Osteocyte (in vitro differentiated cells): ENCODE measurements at places on chromosomes 13 and 19. TPM values are rescaled to one million over a fixed set of nuclear protein-coding genes. Genes with fewer than 3 reads are reported as not detected.

- H3K36me3 ChIP-seq, result peaks cover 6% of the 10 kb centered on the region
- peak overlapping the region; percentile 94 for H3K27ac ChIP-seq
- H3K4me3 ChIP-seq, result peak overlapping the region; percentile 61
- DNase-seq, result peak; percentile 89
- H3K4me1 ChIP-seq, result peaks cover 71% of the 10 kb centered on the region
Observed at GRCh38 chr19:5035793-5036697, 67.1 kb downstream of the KDM4B start.

The MYO1F gene
- 0.31 and 0.43 TPM in 2 replicates for total RNA-seq

DNA sequence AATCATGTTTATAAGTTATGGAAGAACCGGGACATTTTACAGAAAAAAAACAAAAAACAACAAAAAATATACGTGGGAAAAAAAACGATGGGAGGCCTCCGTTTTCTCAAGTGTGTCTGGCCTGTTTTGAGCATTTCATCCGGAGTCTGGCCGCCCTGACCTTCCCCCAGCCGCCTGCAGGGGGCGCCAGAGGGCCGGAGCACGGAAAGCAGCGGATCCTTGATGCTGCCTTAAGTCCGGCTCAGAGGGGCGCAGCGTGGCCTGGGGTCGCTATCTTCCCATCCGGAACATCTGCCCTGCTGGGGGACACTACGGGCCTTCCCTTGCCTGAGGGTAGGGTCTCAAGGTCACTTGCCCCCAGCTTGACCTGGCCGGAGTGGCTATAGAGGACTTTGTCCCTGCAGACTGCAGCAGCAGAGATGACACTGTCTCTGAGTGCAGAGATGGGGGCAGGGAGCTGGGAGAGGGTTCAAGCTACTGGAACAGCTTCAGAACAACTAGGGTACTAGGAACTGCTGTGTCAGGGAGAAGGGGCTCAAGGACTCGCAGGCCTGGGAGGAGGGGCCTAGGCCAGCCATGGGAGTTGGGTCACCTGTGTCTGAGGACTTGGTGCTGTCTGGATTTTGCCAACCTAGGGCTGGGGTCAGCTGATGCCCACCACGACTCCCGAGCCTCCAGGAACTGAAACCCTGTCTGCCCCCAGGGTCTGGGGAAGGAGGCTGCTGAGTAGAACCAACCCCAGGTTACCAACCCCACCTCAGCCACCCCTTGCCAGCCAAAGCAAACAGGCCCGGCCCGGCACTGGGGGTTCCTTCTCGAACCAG lies 1.8 kb upstream of the APOE start:
- H3K27me3 ChIP-seq, result peaks cover 3% of the 10 kb centered on the region
- H3K27ac ChIP-seq, result no peak overlapping the region
- peaks cover 9% of the 10 kb centered on the region for H3K36me3 ChIP-seq
- peak; percentile 93 for DNase-seq
- H3K4me1 ChIP-seq, result peaks cover 19% of the 10 kb centered on the region

- no peaks in the 10 kb centered on the region for H3K4me1 ChIP-seq
- H3K27me3 ChIP-seq, result no peaks in the 10 kb centered on the region
- no peak overlapping the region for H3K4me3 ChIP-seq
- DNase-seq, result no peak
- no peaks in the 10 kb centered on the region for H3K36me3 ChIP-seq
Observed at GRCh38 chr13:87878706-87879105, 207.5 kb downstream of the SLITRK5 start.

DNA sequence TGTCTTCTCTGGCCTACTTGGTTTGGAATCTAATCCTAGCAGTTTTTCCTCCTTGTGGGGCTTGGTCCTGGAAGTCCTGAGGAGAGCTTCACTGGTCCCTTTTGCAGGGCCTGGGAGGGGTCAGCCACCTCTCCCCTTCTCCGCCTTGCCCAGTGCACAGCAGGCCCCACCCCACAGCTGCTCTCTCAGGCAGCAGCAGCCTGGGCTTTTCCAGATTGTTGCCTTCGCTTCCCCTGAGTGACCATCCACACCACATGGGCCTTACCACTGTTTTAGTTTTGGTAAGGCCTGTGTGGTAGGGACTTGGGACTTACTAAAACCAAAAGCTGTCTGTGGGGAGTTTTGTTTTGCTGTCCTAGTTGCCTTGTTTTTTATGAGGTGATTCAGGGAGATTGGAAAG lies 11.5 kb downstream of the MPHOSPH8 start:
- no peak for DNase-seq
- H3K27me3 ChIP-seq, result no peaks in the 10 kb centered on the region
- H3K27ac ChIP-seq, result no peak overlapping the region
- peaks cover 46% of the 10 kb centered on the region for H3K36me3 ChIP-seq
- H3K4me3 ChIP-seq, result no peak overlapping the region
- H3K4me1 ChIP-seq, result no peaks in the 10 kb centered on the region

The F10 gene
- total RNA-seq, result 1.8 and 2.0 TPM in 2 replicates

DNA sequence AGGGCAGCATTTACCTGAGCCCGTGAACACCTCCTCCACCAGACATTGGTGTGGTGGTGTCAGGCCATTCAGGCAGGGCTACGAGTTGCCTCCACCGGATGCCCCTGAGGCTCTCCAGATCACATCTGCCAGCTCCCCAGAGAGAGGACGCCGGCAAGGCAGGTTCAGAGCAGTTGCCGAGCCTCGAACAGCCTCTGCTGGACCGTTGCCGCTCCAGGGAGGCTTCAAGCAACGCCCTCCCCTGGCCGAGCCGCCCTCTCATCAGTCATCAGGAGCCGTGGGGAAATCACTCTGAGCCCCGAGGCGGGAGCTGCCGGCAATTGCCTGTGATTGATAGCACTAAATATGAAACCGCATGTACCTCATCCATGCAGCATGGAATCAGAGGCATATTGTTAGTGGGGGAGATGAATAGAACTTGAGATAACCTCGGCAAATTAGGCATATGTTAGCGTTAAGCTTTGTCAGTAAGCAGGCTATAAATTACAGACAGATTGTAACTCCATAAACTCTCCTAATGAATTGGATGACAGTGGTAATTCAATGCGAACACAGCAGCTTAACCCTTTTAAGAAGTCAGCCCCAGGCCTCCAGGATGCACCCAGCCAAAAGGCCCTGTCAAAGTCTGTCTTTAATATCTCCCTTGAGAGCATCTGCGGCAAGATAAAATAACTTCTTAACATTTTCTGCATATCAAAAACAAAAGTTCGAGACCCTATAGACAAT lies 29.8 kb upstream of the SPACA7 start:
- H3K27ac ChIP-seq, result no peak overlapping the region
- no peaks in the 10 kb centered on the region for H3K36me3 ChIP-seq
- H3K4me1 ChIP-seq, result no peaks in the 10 kb centered on the region
- H3K27me3 ChIP-seq, result peaks cover 13% of the 10 kb centered on the region

GRCh38 chr19:57830071-57830602 lies at the start of gene ZNF587B:
Gene ZNF587B (plus strand): TSS chr19:57830299. CDS start chr19:57830529, 230 bp downstream.
- no peaks in the 10 kb centered on the region for H3K27me3 ChIP-seq
- peak within 1 kb of the TSS; percentile 93 for H3K27ac ChIP-seq
- peaks cover 28% of the 10 kb centered on the region for H3K4me1 ChIP-seq
- peak within 1 kb of the TSS; percentile 85 for H3K4me3 ChIP-seq

- no peak for DNase-seq
- H3K4me3 ChIP-seq, result peak overlapping the region; percentile 62
- H3K27ac ChIP-seq, result no peak overlapping the region
Observed at GRCh38 chr19:1284979-1285736, 515 bp upstream of the EFNA2 start.

- H3K4me3 ChIP-seq, result no peak overlapping the region
- H3K36me3 ChIP-seq, result peaks cover 10% of the 10 kb centered on the region
- H3K27me3 ChIP-seq, result no peaks in the 10 kb centered on the region
- no peak for DNase-seq
- no peak overlapping the region for H3K27ac ChIP-seq
- peaks cover 13% of the 10 kb centered on the region for H3K4me1 ChIP-seq
Observed at GRCh38 chr19:40592170-40592569, 9.0 kb upstream of the LTBP4 start.

GRCh38 chr19:47819858-47820257 lies 1.9 kb upstream of the CRX start:
- no peaks in the 10 kb centered on the region for H3K36me3 ChIP-seq
- no peak overlapping the region for H3K4me3 ChIP-seq
- no peak overlapping the region for H3K27ac ChIP-seq
- peaks cover 3% of the 10 kb centered on the region for H3K4me1 ChIP-seq
- H3K27me3 ChIP-seq, result peaks cover 31% of the 10 kb centered on the region

DNA sequence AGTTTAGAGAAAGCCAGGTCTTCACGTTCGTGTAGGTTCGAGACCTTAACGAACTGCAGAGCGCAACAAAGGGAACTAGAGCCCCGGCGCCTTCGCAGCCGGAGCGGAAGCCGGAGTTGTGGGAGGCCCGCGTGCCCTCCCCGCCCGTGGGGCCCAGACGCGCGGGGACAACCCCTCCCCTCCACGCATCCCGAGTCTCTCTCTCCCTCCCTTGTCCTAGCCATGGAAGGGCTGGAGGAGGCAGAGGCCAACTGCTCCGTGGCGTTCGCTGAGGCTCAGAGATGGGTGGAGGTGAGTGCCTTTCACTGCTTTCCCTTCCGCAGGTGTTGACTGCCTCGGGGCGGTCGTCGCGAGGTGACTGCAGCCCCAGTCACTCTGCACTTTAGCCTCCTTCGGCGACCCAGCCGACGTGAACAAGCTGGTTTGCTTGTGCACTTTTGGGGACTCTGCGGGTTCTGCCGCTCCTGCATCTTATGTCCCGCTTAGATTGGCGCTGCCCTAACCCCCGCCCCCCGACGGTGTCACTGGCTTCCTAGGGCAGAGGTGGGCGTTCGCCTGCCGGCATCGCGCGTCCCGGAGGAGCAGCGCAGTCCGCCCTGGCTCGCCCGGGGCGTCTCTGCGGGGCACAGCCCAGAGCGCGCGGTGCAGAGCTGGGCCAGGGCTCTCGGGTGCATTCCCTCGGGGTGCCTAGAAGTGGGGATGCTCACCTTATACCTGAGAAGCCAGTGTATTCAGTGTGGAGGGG lies 478 bp downstream of the LMO7 start:
- peaks cover 56% of the 10 kb centered on the region for H3K4me1 ChIP-seq
- peaks cover 6% of the 10 kb centered on the region for H3K36me3 ChIP-seq
- no peaks in the 10 kb centered on the region for H3K27me3 ChIP-seq
- H3K4me3 ChIP-seq, result peak overlapping the region; percentile 82

DNA sequence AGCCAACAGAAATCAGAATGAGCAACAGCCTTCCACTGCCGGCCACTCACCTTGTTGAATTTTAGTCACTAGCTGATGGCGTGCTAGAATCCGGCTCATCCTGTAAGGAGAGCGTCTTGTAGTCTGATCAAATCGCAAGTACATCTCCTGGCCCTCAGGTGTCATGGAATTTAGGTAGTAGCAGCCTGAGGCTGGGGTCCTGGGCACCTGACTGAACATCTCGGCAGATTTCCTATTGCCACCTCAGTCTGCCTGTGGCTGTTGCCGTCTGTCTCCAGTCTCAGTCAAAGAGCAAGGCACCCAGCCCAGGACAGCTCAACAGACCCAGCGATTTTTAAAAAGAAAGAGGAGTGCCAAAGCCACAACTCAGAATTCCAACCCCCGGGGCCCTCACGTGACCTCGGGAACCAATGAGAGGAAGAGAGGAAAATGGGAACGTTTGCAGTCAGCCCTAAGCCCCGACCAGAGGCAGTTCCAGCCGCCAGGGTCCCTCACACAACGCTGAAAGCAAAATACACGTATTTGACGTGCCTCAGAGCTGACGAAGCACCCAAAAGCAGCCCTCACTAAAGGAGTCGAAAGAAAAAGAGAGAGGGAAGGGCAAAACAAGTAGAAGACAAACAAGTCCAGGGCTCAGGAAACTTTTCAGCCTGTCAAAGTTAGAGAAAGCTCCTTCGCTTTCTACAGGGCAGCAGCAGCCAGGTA lies at the start of gene STARD13:
STARD13 (minus strand) TSS at position 336 of the 705 bp plus-strand sequence; CDS start at position 219, 117 bp downstream.
- peaks cover 8% of the 10 kb centered on the region for H3K36me3 ChIP-seq
- peak within 1 kb of the TSS; percentile 93 for H3K4me3 ChIP-seq
- no peaks in the 10 kb centered on the region for H3K27me3 ChIP-seq

- H3K4me1 ChIP-seq, result no peaks in the 10 kb centered on the region
- H3K4me3 ChIP-seq, result no peak overlapping the region
- no peak overlapping the region for H3K27ac ChIP-seq
- no peak for DNase-seq
- peaks cover 2% of the 10 kb centered on the region for H3K27me3 ChIP-seq
Observed at GRCh38 chr19:13315495-13315894, 165.3 kb downstream of the IER2 start.

- no peaks in the 10 kb centered on the region for H3K27me3 ChIP-seq
- no peak overlapping the region for H3K27ac ChIP-seq
- H3K36me3 ChIP-seq, result peaks cover 45% of the 10 kb centered on the region
- DNase-seq, result no peak
- peaks cover 17% of the 10 kb centered on the region for H3K4me1 ChIP-seq
Observed at GRCh38 chr19:47153266-47153665, 22.6 kb downstream of the SAE1 start.

The CHST8 gene
- 0.35 TPM in 1 of 2 replicates, not detected in the other for total RNA-seq

The DHRS12 gene
- 9.2 and 9.3 TPM in 2 replicates for total RNA-seq

The ZNF83 gene
- 55.6 and 58.1 TPM in 2 replicates for total RNA-seq

The FAM83E gene
- 1.1 and 1.3 TPM in 2 replicates for total RNA-seq

The DLL3 gene
- total RNA-seq, result 0.42 and 0.62 TPM in 2 replicates
